ENCODE measurements at places on chromosomes 11 and 22.

GRCh38 chr11:116938471-116939070, 101.1 kb upstream of the APOA1 start:
- DNase-seq: no peak

- no peak for DNase-seq
Measured at GRCh38 chr11:97432926-97433325, 1043.1 kb downstream of the JRKL start.

DNA sequence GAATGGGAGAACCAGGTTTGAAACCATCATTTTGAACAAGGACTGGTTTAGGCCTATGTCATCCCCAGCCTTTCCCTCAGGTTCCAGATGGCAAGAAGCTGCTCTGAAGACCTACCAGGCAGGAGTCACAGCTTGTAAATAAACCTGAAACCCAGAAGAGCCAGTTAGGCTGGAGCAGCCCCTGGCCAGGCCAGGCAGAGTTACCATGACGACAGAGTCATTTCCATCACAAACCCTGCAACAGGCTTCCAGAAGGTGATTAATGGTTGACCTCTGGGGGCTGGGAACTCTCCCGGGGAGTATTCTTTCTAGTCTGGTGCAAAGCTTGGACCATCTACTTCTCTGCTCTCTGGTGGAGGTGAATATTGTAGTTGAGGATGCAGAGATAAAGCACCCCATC, 164.1 kb upstream of the NCAM1 start:
- DNase-seq: no peak

DNA sequence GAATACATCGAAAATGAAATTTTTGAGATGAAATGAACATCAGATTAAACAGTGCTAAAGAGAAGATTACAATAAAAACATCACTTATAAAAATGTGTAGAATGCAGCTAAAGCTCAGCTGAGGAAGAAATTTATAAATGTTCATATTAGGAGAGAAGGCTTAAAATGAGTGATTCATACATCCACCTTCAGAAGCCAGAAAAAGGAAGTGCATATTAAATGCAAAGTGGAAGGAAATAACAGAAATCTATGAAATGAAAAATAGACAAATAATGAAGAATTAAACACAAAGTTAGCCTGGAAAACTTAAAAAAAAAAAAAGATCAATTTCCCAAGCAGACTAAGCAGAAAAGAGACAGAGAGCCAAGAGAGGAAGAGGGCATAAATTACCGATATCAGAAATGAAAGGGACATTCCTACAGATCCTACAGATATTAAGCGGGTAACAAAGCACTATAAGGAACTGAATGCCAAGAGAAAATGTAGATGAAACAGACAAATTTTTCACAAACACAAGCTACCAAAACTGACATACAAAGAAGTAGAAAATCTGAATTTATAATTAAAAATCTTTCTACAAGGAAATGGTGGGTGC, 7.2 kb upstream of the MOB2 start:
- no peak for DNase-seq

DNA sequence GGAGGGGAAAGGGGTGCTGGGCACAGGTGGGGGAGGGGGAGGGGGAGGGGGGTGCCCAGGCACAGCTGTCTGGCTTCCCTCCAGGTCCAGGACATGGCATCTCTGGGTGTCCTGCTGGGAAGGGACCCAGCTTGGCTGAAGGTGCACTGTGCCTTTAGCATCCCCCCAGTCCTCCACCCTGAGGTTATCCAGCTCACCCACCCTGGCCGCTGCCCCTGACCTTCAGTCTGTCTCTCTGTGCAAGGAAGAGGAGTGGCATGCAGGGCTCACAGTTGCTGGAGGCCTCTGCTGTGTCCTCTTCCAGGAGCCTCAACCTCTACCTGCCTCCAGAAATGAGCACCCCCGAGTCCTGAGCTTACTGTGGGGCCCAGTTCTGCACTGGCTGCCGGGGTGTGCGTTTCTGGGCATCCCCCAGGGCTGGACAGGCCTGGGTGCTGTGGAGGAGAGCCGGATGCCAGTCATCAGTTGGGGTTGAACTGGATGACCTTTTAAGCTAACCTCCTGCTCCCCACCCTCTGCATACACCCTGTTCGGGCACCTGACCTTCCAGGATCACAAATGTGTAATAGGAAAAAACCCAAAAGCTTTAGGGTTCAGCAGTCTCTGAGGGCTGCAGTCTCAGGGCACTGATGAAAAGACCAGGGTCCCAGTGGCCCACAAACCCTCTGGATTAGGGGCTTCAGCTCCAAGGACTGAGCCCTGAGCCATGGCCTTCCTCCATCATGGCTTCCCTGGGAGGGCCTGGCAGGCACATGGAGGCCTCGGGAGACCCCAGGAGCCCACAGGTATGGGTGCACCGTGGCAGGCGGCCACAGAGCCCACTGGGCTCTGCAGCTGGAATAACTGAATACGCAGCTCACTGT, 9.6 kb upstream of the CTSD start:
- DNase-seq: no peak

GRCh38 chr11:130545449-130546072, 97.1 kb downstream of the ADAMTS15 start:
- DNase-seq: no peak

- DNase-seq: no peak
Measured at GRCh38 chr22:27935897-27936296, 16.8 kb upstream of the PITPNB start.

DNA sequence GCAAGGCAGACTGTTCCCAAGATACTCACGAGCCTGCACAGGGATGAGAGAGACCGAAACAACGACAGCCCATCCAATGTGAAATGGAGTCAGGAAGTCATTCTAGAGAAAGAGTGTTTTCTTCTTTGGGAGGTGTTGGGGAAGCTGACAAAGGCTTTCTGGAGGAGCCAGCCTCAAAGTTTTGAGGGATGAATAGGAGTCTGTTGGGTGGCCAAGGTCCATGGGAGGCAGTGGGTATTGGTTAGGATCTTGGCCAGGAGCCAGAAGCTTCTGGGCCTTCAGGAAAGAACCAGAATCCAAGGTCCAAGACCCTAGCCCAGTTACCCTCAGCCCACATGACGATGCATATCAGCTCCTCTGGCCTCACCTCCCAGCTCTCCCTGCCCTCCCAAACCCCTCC, 59.9 kb upstream of the SHISAL1 start:
- no peak for DNase-seq

- peak; percentile 8 for DNase-seq
Measured at GRCh38 chr11:27718346-27718862, 18.1 kb upstream of the BDNF start.

DNA sequence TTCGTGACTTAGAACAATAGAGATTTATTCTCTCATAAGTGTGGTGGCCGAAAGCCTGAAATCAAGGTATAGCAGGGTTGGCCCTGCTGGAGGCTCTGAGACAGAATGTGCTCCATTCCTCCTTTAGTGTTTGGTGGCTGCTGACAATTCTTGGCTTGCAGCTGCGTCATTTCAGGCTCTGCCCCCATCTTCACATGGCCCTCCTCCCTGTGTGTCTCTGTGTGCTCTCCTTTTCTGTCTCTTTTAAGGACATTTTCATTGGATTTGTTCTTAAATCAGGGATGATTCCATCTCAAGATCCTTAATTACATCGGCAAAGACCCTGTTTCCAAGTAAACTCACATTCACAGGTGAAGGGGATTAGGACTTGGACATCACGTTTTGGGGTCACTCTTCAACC, 10.2 kb upstream of the APOL6 start:
- no peak for DNase-seq

DNA sequence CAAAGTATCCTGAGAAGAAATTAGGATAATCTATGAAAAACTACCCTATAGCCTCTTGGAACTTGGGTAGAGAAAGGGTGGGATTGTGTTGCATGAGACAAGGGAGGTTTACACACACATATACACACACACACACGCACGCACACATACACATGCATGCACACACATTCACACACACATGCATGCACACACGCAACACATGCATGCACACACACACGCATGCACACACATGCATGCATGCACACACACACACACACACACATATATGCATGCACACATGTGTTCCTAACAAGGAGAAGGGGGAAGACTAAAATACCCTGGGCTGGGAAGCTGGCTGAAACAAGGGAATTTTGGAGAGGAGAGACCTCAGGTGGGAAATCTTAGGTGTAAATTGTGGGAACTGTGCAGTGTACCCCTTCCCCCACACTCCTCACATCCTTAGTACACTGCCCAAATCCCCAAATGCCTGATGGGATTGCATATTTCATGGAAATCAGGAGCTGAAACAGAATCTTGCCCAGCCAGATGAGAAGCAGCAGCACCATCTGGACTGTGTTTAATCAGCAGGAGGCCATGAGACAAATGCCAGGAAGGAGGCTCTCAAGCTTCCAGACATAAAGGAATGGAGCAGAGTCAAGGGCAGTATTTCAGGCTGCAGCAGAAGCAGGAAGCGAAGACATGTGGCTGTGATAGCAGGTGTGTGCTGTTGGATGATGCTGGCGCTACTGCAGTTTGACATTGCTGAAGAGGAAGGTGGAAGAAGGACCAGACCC, 14.6 kb upstream of the POLD3 start:
- no peak for DNase-seq

DNA sequence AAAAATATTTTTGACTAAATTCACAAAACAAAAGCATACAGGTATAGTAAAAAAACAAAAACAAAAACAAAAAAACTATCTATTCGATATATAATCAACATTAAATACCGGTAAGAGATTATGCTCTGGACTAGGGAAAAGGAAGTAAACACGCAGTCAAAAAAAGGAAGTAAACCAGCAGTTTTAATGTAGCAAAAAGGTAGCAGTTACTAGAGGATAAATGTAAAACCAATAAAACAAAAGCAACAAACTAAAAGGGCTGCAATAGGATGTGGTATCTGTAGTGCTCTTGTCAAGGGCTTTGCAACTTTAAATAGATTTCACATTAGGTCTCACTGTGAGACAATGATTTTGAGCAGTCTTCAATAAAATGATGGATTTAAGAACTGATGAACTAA, 2.4 kb downstream of the TRIM22 start:
- DNase-seq: peak; percentile 2

GRCh38 chr22:50728523-50728931, 9.5 kb upstream of the ACR start:
- DNase-seq: no peak

DNA sequence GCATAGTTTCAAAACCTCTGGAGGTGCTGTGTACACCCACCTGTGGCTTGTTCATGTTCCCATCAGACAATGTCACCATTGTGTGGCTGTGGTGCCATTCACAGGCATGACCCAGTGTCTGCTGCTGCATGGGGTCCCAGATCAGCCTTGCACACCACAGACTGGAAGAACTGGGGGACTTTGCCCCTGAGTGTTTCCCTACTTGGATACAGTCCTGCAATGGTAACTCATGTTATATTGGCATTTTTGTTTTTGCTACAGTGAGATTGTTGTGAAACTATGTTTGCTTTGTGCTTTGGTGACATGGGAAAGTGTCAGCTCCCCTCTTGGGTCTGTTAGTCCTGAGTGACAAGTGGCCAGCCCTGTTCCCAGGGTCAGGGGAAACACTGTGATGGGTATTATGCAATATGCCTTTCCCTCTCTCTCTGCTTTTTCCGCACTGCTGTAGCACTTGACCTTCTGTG, 108.8 kb downstream of the NAV2 start:
- no peak for DNase-seq

DNA sequence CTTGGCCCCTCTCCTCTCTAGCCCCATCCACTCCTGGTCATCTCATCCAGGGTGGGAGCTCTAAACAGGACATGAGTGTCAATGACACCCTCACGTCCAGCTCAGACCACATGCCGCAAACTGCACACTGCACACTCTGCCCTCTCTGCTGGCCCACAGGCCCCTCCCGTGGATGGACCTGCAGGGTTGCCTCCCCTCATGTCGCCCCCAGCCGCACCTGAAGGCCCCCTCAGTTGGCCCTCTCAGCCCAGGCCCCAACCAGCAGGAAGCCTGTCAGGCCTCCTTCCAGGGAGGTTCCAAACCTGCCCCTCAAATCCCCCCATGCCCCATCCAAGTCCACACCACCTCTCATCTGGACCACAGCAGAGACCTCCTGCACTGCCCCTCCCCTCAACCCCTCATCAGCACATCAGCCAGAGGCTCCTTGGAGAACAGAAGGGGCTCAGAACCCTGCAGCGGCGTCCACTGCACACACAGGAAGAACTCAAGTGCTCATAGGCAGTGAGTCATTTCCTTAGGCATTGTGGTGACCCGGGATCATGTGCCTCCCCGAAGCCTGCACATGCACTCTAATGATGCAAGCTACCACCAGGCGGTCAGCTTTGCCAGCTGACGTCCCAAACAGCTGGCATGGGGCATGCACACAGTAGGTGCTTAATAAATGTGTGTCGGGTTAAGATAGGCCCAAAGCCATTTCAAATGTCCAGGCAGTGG, 12.9 kb upstream of the CDKN1C start:
- DNase-seq: no peak

DNA sequence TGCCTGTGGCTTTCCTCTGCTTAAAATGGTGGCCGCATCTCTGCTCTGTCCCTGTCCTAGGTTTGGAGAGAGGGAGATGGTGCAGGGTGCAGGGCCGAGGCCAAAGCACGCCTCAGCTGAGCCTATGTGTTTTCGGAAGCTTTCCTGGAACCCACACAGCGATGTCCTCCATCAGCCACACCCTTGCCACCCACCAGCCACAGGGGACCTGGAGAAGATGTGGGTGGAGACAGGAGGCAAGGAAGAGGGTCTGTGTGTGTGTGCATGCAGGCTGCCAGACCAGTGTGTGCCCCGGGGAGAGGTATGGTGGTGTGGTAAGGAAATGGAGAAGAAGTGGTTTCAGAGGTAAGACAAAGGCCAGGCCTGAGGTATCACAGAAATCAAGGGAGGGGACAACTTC, 155.7 kb downstream of the TBC1D22A start:
- no peak for DNase-seq

- DNase-seq: peak; percentile 82
Measured at GRCh38 chr11:119371778-119372182, 9.7 kb downstream of the USP2 start.

GRCh38 chr11:76424379-76424778, 20.4 kb upstream of the EMSY start:
- DNase-seq: no peak

GRCh38 chr11:75275581-75275980, 35.0 kb downstream of the TPBGL start:
- DNase-seq: peak; percentile 45

- DNase-seq: no peak
Measured at GRCh38 chr11:104206936-104207335, 43.0 kb upstream of the PDGFD start.

GRCh38 chr11:106379265-106379664, 301.8 kb downstream of the AASDHPPT start:
- DNase-seq: no peak

GRCh38 chr11:61833926-61834277, 5.8 kb downstream of the FADS2 start:
- DNase-seq: no peak

DNA sequence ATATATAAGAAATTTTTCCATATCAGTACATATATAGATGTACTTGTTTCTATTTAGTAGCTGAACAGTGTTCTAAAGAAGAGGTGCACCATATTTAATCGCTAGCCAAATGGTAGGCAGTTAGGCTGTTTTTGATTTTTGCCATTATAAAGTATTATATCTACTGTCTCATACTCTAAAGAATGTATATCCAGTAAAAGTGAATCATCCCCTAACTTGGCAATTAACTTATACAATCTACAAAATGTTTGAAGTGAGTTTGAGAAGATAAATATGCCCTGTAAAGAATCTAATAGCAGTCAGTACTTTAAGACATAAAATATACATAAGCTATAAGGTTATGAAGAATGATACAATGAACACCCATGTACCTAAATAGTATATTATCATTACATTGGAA, 291.5 kb downstream of the SWAP70 start:
- no peak for DNase-seq

- DNase-seq: no peak
Measured at GRCh38 chr11:1165256-1166041, 7.7 kb downstream of the MUC5AC start.
